ENCODE measurements at places on chromosomes 2 and 18. TPM values are rescaled to one million over a fixed set of nuclear protein-coding genes. Genes with fewer than 3 reads are reported as not detected.

- DNase-seq, result no peak
Observed at GRCh38 chr2:168510125-168510756, 54.2 kb downstream of the CERS6 start.

DNA sequence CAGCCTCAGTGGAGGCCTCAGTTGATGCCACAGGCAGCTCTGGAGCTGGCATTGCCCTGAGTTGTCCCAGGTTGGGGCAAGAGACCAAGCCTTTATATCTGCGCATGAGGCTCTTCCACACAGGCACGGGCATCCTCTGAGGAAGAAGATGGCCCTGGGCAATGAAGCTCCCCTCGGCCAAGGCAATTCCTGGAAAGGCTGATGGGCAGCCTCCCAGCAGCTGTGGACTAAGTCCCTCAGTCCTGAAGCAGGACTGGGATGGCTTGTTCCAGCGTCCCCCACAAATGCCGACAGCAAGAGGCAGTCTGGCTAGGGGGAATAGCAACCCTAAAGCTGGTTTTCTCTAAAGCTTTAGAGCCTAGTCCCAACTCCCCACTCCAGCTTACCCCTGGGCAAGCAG is 90.0 kb downstream of the TFCP2L1 start:
- DNase-seq, result no peak

Gene LRRC30
- total RNA-seq, result not detected

DNA sequence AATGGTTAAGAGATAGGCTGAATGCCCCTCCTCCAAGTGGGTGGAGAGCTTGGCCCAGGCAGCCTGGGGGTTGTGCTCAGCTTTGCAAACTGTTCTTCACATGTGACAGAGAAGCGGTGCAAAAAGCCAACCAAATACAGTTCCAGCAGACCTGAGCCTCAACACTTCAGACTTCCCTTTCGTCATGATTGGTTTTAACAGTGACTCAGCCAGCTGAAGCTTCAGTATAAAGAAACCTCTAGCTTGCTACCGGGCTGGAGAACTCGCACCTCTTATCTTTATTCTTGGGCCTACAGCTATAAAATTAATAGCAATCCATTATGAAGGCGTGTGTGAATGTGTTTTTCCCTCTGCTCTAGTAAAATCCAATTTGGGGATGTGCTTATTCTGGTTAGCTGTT is 20.0 kb downstream of the SETBP1 start:
- DNase-seq, result peak; percentile 65

- peak; percentile 72 for DNase-seq
Observed at GRCh38 chr18:944440-944839, 39.8 kb downstream of the ADCYAP1 start.

DNA sequence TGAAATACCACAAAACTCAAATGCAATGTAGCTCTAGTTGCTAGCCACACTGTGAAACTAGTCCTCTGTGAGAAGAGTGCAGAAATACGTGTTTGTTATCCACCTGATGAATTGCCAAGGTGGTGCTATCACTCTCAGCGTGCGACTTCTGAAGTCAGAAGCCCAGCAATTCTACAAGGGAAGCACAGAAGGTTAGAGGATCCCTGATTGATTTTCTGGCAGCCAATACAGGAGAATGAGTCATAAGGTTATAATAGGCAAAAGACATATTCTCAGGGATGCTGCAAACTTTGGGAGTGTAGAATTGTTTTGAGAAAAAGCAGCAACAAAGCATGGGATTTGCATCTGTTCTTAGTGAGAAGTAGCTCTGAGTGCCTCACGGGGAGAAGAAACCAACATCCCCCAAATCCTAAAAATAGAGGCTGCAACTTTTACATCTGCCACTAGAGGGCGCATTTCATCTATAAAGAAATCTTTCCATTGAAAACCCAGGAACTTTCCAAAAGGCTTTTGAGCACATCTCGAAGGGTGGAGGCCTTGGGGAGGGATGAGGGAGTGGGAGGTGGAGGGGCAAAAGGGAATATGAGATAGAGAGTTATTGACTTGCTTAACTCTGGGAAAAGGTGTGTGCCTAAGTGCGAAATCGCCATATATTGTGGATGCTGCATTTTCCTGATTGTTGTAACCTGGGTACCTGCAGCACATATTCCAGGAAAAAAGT is 78.0 kb downstream of the TMEM182 start:
- peak; percentile 31 for DNase-seq

Data from RPMI7951 (cell line).